ENCODE measurements at places on chromosomes 1 and 21. TPM values are rescaled to one million over a fixed set of nuclear protein-coding genes. Genes with fewer than 3 reads are reported as not detected.

DNA sequence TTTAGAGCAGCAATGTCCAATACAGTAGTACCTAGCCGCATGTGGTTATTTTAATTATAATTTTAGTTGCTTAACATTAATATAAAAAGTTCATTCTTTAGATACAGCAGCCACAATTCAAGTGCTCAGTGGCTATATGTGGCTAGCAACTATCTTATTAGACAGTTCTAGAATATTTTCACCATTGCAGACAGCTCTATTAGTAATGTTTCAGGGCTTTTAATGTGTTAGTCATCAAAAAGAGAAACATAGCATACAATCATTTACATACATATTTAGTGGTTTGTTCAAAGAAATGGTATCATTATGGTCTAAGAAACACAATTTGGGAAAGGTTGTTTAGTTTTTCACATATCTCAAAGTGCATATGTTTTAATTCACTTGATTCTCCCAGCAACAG lies 66.6 kb upstream of the DYNLT5 start:
- DNase-seq = no peak
- no peaks in the 10 kb centered on the region for H3K36me3 ChIP-seq
- no peak overlapping the region for H3K27ac ChIP-seq
- peaks cover 5% of the 10 kb centered on the region for H3K4me1 ChIP-seq
- peaks cover 4% of the 10 kb centered on the region for H3K27me3 ChIP-seq

GRCh38 chr1:28233264-28233606 lies 406 bp upstream of the DNAJC8 start:
- no peak for DNase-seq
- no peak overlapping the region for H3K27ac ChIP-seq
- peak overlapping the region; percentile 14 for H3K4me3 ChIP-seq
- H3K4me1 ChIP-seq = peaks cover 13% of the 10 kb centered on the region
- H3K36me3 ChIP-seq = peaks cover 17% of the 10 kb centered on the region

DNA sequence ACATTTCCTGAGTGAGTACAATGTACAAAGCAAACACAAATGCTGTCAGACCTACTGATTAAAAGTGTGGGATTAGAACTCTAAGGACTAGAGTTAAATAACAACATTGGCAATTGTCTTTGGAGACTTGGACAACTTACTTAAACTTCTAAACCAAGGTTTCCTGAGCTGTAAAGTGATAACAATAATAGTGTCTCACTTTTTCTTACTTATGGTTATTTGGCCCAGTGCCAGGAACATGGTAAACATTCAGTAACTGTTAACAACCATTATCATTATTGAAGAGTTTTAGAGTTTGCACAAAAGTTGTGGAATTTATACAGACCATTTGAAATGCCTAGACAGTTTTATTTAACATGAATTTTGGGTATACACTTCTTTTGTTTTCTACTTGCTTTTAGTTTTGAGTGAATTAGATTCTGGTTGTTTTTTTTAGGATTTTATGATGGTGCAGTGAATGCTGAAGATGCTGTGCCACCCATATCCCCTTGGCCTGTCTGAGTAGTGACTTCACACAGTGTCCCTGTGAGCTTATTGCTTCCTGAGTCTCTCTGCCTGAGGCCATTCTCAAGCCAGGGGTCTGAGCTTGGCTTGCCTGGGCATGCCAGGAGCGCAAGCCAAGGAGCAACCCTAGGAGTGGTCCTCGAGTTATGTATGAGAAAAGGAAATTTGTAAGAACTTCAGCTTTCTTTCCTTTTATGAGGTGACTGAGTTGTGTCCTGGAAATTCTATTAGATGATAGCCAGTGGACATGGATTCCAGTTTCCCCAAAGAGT lies 932.8 kb downstream of the TTLL7 start:
- H3K4me3 ChIP-seq = no peak overlapping the region
- H3K27ac ChIP-seq = no peak overlapping the region
- H3K4me1 ChIP-seq = no peaks in the 10 kb centered on the region
- no peak for DNase-seq

GRCh38 chr1:226615876-226616275 lies 67.3 kb downstream of the STUM start:
- H3K27me3 ChIP-seq = peaks cover 14% of the 10 kb centered on the region
- H3K27ac ChIP-seq = no peak overlapping the region
- no peak for DNase-seq
- no peaks in the 10 kb centered on the region for H3K36me3 ChIP-seq
- H3K4me1 ChIP-seq = no peaks in the 10 kb centered on the region
- no peak overlapping the region for H3K4me3 ChIP-seq

- DNase-seq = no peak
- no peaks in the 10 kb centered on the region for H3K4me1 ChIP-seq
- no peak overlapping the region for H3K27ac ChIP-seq
- H3K4me3 ChIP-seq = no peak overlapping the region
- no peaks in the 10 kb centered on the region for H3K36me3 ChIP-seq
Observed at GRCh38 chr21:39452207-39452969, 618 bp downstream of the SH3BGR start.

- no peak for DNase-seq
- no peak overlapping the region for H3K4me3 ChIP-seq
- no peaks in the 10 kb centered on the region for H3K36me3 ChIP-seq
- no peaks in the 10 kb centered on the region for H3K27me3 ChIP-seq
Observed at GRCh38 chr1:68321084-68321685, 88.9 kb upstream of the WLS start.

Gene SPATA17
- total RNA-seq = not detected
